ENCODE measurements at places on chromosomes 1 and 21.

- no peak for DNase-seq
Observed at GRCh38 chr1:206946261-206946660, at the start of gene PIGR. PIGR (minus strand) TSS chr1:206946466; CDS start chr1:206940531, 5,935 bp downstream.

DNA sequence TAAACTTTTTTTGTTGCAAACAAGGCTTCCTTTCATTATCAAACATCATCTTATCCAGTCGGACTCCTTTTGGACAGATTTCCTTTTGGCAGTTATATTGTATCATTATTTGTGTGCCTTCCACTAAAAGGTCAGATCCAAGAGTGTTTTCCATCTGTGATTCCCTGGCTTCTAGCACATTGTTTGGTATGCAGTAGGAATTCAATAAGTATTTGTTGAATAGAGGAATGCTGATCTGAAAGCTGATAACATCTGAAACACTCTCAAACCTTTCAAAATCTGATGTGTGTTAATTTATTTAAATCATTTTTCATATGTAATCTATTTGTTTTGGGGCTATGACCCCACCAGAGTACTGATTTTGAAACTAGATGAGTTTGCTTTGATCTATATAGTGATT, 39.0 kb downstream of the NDC1 start:
- DNase-seq, result no peak

DNA sequence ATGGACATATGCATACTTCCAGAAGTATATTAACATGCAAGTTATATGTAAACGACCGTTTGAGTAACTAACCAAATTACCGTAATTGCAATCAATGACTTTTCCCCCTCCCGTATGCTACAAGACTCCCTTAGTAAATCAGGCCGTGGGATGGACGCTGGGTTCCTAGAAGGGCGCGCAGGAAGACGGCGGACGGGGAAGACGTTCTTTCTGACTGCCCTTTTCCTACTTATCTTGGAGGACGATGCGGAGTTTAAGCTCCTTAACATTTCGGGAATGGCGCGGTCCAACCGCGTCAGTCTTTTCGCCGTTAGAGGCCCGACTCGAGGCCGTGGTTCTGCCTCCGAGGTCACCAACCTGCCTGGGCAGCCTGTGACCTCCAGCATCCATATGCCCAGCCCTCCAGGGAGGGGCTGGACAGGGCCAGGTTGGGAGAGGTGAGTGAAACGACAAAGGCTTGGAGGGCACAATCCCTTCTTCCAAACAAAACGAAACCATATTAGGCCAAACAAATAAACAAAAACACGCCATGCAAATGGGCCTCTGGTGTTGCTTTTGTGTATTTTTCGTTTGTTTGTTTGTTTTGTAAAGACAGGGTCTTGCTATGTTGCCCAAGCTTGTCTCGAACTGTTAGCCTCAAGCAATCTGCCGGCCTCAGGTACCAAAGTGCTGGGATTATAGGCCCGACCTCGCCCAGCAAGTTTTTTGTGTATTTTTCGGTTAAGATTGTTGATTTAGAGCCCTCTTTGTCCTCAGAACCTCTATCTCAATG, 873 bp upstream of the PI4KB start:
- DNase-seq, result no peak

- no peak for DNase-seq
Observed at GRCh38 chr1:206878456-206878855, 13.0 kb downstream of the IL20 start.

- DNase-seq, result no peak
Observed at GRCh38 chr1:34906756-34907155, 22.7 kb downstream of the DLGAP3 start.

DNA sequence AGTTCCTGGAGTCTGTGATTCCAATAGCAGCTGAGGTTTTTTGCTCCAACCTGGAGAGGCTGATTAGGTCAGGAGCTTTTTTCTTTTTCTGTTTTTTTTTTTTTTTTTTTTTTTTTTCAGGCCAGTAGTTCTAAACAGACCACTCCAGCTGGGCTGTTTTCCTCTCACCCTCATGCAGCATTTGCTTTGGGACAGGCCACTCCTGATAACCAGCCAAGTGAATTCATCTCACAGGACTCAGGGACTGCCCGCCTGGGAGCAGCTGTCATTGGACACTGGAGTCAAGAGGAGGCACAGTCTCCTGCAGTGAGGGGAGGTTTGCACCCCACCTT, 22.9 kb downstream of the PLXNA2 start:
- no peak for DNase-seq

DNA sequence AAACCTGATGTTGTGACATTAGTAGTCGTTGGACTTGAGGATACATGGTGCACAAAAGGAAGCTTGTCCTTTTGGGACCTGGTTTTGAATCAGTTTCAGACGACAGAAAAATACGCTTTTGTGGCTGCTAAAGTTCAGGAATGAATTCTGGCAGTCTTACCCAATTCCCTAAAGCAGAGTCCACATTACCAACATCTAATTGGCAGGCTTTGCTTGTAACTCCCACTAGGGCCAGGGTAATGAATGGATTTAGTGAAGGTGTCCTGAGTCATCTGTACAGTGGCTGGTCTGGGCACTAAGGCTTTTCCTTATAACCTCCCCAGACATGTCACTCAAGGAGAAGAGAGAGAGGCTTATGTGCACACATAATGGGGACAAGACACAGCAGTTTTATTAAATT, 66.2 kb upstream of the RNPC3 start:
- DNase-seq, result no peak

DNA sequence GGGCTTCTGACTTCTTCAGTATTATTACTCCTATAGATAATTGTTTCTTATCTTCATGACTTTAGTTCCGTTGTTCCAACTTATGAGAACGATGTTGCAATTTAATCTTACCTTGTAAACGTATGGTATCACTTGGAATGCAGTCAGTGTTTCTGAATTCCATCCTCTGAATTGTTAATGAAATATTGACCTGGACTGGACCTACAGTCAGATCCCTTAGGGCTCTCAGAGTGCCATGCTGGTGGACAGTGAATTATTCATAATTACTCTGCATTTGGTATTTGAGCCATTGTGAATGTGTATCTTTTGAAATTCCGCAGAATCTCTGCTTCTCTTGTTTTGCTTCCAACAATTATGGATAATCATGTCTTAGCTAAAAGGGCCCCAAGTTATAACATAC, 72.3 kb downstream of the PRDM2 start:
- no peak for DNase-seq

GRCh38 chr1:117229217-117229616, 18.5 kb upstream of the VTCN1 start:
- no peak for DNase-seq

GRCh38 chr1:91795591-91796389, 90.2 kb downstream of the TGFBR3 start:
- DNase-seq, result no peak

- no peak for DNase-seq
Observed at GRCh38 chr1:111653709-111654108, 34.1 kb downstream of the RAP1A start.

DNA sequence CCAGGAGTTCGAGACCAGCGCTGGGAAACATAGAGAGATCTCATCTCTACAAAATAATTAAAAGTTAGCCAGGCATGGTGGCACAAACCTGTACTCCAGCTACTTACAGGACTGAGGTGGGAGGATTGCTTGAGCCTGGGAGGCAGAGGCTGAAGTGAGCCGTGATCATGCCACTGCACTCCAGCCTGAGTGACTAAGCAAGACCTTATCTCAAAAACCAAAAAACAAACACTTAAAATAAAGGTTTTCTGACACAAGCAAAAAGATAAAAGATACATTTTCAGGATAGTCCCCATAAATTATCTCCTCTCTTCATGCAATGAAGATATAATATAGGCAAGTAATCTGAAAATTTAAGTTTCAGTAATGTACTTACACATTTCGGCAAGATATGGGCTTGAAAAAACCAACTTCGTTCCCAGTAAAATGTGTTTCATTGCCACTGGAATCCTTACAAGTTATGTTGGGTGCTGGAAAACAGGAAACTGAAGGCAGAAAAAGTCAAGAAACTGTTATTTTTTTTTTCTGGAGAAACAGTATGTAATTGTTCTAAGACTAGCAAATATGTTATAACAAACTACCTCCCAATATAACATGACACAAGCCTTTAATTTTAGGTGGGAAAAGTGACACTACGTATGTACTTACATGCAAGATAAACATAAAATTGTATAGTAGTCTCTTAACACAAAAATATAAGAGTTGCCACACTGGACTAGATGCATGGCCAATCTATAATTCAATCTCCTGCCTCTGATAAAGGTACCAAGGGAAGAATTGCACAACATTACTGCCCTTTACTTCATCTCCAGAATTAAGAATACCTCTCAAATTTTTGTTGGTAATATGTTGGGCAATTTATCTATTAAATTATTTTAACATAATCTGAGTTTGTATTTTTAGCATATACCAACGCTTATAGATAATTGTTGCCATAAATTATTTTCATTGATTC, 15.7 kb downstream of the TM2D1 start:
- no peak for DNase-seq

DNA sequence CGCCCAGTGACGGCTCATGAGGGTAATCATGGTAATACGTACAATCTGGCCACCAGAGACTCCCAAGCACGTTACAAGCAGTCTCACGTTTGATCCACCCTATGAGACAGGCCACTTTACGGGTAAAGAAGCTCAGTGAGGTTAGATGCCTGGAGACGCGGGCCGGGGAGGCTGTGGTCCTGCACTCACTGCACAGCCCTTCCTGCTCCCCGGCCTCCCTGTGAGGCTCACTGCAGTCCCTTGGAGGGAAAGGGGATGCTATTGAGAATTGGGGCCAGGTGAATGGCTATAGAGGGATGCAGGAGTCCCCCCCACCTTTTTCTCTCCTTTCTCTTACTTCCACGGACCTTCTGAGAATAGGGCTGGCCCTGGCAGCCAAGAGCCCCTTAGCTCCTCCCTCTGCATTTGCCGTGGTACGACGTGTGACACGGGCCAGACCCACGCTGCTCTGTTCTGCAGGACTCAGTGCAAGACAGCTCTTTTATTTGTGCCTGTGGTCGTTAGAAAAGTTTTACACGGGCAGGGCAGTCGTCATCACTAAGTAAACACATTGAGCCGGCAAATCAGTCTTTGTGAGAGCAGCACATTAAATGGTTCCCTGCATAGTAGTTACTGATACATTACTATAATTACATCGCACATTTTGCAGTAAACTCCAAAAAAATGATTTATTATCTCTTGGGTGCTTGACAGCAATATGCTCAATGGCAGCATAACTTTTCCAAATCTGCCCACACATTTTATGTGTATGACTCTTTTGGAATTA, 18.8 kb downstream of the KIF26B start:
- DNase-seq, result no peak

- DNase-seq, result no peak
Observed at GRCh38 chr21:33433425-33434114, 30.4 kb downstream of the IFNGR2 start.

DNA sequence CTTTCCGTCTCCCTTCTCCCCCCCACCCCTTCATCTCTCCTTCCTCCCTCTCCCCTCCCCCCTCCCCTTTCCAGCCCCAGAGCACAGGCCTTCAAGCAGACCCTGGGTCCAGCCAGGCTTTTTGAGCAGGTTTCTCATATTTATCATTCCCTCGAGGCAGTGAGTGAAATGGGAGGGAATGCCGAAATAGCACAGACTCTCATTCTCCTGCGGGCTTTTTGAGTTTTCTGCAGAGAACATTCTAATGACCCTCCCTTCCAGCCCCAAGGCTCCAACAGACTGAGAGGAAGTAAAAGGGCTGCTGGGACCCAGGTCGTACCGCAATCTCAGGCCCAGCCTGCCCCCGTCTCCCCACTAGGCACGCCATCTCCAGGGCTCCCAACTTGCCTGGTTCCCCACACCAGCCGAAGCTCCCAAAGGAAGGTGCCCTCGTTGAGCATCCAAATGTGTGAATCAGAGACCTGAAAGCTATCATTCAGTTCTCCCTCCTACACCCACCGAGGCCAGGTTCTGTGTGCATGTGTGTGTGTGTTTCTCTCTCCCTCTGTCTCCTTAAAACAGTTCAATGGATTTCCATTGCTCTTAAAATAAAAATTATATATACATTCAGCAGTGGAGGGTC, 22.3 kb downstream of the ACTA1 start:
- no peak for DNase-seq

GRCh38 chr1:60896701-60897363, 185.5 kb upstream of the NFIA start:
- DNase-seq, result no peak

DNA sequence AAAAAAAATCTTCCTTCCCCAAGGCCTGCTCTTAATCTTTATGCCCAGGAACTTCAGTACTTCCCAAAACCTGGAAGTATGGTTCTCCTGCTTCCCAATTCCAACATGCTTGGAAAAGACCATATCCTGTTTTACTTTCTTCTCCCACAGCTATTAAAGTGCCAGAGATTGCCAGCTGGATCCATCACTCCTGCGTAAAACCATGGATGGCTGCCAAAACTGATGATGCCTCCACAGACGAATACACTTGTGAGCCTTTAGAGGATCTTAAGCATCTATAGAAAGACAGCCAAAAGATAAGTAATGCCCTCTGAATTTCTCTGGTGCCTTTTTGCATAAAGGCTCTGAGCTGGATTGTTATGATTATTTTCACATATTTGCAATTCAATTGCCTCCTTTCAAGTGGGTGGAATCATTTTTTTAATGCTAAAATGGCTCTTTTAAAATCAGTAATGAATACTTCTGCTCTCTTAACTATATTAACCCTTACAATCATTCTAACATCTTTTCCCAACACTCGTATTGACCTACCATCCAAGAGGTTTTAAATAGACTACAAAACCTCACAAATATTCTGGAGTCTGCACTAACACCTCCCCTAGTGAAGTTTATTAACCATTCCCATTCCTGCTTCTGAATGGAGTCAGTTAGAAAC, 1807.8 kb downstream of the BRINP3 start:
- no peak for DNase-seq

DNA sequence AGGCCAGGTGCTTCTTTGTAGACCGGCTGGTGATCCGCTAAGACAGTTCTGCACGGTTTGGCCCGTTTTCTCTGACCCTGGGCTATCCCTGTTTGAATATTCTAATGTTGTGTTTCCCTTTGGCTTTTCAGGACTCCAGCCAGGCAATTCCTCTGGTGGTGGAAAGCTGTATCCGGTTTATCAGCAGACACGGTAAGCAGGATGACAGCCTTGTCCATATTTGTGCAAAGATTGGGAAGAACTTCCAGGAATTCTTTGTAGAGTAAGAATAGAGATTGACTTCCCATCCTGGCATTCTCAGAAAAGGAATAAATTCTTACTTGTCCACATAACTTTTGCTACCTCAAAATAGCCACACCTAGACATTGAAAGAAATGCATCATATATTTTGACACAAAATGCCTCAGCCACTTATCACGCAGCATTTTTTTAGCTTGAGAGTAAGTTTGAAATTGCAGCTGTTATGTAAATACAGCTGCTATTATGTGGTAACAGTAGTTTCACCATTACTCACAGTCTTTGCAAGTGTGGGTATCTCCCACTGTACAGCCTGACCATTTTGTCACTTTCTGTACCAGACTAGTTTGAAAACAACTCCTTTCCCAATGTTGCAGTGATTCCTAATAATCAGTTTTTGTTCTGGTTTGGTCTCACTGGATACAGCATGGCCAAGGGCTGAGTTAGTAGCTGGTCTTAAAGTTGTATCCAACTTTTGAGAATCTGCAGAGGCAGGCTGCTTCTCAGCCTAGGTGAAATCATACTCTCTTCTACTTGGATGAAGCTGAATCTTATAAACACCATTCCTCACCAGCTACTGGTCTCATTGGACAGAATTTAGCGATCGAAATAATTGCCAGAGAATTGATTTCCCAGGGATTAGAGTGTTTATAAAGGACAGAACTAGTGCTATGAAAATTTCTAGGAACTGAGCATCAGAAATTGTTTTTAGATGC, 40.0 kb upstream of the IKBKE start:
- no peak for DNase-seq
